ENCODE measurements at places on chromosomes 4 and X.

DNA sequence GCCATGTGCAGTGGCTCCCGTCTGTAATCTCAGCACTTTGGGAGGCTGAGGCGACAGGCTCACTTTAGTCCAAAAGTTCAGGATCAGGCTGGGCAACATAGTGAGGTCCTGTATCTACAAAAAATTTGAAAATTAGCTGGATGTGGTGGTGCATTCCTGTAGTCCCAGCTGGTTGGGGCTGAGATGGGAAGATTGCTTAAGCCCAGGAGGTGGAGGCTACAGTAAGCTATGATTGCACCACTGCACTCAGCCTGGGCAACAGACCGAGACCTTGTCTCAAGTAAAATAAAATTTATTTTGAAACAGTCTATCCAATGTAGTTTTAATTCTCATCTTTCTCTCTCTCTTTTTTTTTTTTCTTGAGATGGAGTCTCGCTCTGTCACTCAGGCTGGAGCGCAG is 21.1 kb downstream of the RBM10 start:
- DNase-seq = no peak

DNA sequence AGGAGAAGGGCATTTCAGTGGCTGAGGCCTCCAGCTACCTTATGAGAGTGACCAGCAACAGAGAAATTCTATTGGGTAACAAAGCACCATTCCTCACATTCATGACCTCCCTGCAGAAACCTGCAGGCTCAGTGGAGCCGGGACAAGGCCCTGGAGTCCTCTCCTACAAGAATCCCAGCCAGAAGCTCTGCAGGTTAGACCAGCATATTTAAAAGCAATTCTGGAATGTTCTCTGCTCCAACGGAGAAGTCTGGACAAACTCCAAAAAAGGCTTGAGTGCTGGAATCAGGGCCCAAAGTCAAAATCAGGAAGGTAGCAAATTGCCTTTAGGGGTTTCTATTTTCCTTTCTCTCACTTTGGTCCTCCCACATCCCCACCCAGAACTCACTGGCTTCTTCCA is 202.9 kb downstream of the SCFD2 start:
- no peak for DNase-seq

GRCh38 chrX:111387470-111388070 is 24.4 kb downstream of the DCX start:
- DNase-seq = no peak

- no peak for DNase-seq
These were observed 26.9 kb upstream of the AMOT start for GRCh38 chrX:112867570-112867969.

GRCh38 chrX:149759824-149760223 is 14.0 kb upstream of the HSFX1 start:
- DNase-seq = no peak

GRCh38 chr4:70000711-70001110 is 4.9 kb downstream of the STATH start:
- no peak for DNase-seq

- DNase-seq = no peak
These were observed 345.8 kb upstream of the PPARGC1A start for GRCh38 chr4:24235618-24236017.

GRCh38 chr4:15197005-15197404 is 194.7 kb downstream of the CPEB2 start:
- no peak for DNase-seq

GRCh38 chrX:150887906-150888465 is 10.5 kb downstream of the CD99L2 start:
- no peak for DNase-seq

- DNase-seq = no peak
These were observed 15.3 kb downstream of the STAG2 start for GRCh38 chrX:123976706-123977316.

GRCh38 chr4:57504797-57505530 is 394.8 kb upstream of the IGFBP7 start:
- no peak for DNase-seq

DNA sequence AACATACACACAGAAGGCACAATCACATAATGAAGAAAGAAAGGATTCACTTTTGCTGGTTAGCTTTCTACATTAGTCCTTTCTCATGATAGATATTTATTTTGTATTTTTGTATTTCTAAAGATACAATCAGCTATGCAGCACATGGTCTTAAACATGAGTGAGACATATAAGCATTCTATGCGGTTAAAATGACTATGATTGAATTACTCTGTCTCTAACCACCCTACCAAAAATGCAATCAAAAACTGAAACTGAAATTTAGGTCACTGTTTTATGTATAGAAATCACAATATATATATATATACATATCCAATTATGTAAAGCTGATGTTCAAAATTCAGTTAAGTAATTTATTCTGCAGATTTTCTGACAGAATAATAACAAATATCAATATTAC is 21.9 kb downstream of the CXXC4 start:
- no peak for DNase-seq

DNA sequence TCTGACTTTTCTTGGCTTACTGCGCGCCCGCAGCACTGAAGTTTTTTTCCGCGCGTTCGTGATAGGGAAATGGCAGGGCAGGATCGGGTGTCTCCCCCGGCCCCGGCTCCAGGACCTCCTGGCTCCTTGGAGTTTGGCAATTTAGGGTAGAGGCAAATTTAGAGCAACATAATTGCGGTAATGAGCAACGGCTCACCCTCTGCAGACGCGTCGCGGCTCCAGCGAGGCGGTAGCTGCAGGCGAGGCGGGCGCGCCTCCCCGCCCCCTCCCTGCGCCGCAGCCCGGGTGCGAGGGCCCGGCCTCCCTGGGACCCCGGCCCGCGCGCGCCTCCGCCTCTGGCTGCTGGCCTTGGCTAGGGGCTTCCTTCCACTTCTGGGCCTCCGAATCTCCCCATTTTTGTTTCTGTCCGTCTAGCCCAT is 6.2 kb downstream of the MSX1 start:
- DNase-seq = no peak

- no peak for DNase-seq
These were observed 124.1 kb downstream of the AFAP1 start for GRCh38 chr4:7815562-7815961.

DNA sequence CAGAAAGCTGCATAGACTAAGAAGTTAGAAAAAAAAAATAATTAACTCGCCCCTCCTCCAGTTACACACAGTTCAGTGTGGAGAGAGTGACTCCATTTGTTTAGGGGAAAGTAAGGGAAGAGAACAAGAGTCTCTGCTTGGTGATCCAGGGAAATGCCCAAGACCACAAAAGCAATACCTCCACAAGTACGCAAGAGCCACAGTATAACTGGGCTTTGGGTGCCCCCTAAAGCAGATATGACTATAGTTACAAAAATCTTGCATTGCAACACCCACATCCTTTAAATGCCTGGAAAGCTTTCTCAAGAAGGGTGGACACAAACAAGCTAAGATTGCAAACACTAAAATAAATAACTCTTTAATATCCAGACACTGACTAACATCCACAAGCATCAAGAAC is 164.2 kb upstream of the NRK start:
- no peak for DNase-seq
